OCI-LY7 (cell line): ENCODE measurements at places on chromosomes 13 and 19. TPM values are rescaled to one million over a fixed set of nuclear protein-coding genes. Genes with fewer than 3 reads are reported as not detected.

DNA sequence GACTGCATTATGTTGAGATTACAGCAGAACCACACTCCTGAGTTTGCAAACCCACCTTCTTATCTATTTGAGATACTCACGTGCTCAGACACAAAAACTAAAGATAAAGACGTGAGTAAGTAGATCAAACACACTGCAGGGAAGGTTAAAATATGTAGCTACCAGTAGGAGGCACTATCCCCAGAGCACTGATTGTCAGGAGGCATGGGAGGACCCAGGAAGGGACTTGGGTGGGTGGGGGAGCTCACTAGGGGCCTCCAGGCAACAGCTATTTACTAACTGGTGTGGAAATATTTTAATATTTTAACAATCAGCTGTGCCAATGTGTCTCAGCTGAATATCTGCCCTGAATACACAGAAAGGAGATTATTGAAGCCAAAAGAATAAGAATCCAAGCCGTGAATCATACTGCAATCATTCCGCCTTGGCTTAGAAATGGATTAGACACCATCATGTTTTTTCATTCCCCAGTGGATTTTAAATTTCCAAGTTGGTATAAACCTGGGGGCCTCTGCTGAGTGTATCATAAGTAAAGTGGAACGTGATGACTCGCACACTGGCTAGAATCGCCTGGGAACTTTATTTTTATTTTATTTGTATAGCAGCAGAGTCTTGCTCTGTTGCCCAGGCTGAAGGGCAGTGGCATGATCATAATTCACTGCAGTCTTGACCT lies 73.2 kb upstream of the CACNA1A start:
- no peak for DNase-seq

GRCh38 chr13:113862931-113863523 lies 849 bp downstream of the GAS6 start:
- no peak for DNase-seq

DNA sequence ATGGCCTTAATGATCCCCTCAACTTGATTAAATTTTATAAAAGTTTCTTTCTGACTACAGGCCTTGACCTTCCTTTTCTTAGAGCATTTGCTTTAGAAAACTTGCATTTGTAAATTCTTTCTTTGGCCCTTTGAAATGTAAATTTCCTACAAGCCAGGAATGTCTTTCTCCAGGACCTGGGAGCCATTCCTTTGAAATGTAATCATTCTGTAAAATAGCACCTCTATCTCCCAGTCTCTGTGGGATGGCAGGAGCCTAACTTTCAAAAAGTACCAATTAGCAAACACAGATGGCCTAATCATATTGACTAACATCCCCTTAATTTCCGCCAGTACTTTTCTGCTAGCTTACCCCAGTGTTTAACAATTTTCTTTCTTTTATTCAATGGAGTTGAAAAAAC lies 1394.2 kb upstream of the ATXN8OS start:
- no peak for DNase-seq

GRCh38 chr19:41905273-41906002 lies 22.5 kb downstream of the ARHGEF1 start:
- DNase-seq: no peak

DNA sequence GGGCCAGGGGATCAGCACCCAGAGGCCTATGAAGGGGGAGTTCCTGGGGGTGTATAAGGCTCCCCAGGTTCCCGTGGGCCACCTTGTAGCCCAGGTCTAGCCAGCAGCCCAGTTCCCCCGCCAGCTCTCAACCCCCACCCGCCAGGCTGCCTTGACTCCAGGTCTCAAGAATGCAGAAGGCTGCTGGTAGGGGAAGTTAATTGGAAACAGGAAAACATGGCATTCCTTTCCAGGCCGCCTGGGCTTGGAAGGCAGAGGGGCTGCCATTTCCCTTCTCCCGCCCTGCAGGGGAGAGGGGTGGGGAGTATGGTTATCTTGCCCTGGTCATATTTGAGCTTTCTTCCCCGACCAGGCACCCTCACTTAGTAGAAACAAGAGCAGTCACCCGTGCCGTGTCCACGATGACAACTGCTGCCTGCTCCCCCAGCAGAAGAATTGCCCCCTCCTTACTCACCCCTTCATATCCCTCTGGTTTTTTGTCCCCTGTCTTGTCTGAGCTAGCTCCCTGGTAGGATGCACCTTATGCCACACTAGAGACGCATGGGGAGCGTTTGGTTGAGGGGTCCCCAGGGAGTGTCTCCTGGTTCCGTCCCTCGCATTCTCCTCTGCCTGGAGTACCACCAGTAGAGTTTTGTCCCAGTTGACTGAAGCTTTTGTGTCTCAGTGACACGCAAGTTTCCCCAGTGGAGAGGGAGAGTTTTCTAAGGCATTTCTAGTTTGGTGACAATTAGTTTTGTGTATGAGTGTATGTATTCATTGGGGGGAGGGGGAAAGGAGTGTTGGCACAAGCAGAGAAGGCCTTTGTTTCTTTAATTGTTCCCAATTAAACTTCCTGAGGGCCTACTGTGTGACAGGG lies 4.5 kb downstream of the BICRA start:
- no peak for DNase-seq

Gene OR7C1
- total RNA-seq: not detected in 2 replicates

DNA sequence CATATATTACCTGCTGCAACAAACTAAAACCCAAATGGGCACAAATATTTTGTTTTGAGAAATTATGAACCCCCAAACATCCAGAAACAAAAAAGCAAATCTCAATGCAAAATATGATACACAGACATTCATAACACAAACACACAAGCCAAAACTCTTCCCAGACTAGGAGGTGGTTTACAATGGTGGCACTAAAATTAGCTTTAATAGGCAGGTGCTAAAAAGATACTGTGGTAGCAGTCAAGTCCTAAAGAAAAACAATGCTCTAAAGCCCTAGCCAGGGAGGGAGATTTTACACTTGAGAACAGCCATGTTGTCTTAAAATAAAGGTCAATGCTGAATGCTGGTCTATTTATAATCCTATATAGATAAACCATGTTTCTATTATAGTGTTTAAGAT lies 65.0 kb downstream of the DOCK9 start:
- no peak for DNase-seq

- peak; percentile 28 for DNase-seq
These were observed 59.9 kb downstream of the LIG4 start for GRCh38 chr13:108155185-108156106.

DNA sequence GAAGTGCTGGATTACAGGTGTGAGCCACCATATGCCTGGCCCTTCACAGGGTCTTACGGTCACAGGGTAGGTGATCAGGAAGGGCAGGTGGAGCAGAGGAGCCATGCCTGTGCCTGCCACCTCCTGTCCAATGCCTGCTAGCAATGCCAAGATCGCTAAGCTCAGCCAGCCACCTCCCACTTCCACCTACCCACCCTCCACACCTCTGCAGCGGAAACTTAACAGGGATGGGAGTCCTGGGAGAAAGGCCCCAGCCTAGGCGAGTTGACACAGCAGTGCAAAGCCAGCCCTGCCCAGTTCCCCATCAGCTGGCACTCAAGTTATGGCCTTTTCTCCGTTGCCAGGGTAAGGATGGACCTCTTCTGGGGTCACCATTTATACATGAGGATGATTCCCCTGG lies 15.9 kb upstream of the FCHO1 start:
- DNase-seq: no peak

DNA sequence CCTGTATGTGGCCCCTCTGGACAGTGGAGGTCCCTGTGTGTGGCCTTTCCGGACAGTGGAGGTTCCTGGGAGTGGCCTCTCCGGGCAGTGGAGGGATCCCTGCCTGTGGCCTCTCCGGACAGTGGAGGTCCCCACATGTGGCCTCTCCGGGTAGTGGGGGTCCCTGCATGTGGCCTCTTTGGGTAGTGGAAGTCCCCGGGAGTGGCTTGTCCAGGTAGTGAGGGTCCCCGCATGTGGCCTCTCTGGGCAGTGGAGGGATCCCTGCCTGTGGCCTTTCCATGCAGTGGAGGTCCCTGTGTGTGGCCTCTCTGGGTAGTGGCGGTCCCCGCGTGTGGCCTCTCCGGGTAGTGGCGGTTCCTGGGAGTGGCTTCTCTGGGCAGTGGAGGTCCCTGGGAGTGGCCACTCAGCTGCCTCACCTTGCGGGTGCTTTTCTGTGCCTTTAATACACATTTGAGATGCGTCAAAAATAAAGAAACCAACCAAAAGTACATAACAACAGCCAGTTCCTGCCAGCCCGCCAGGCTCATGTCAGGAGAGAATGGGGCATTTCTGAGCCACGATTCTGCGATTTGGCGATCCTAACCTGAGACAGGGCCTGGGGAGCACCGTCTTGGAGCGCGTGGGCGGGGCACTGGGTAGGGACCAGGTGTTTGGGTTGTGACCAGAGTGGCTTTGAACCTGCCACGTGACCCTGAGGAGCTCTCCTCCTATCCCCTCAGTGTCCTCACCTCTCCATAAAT lies 194.7 kb downstream of the ZNF536 start:
- DNase-seq: no peak

DNA sequence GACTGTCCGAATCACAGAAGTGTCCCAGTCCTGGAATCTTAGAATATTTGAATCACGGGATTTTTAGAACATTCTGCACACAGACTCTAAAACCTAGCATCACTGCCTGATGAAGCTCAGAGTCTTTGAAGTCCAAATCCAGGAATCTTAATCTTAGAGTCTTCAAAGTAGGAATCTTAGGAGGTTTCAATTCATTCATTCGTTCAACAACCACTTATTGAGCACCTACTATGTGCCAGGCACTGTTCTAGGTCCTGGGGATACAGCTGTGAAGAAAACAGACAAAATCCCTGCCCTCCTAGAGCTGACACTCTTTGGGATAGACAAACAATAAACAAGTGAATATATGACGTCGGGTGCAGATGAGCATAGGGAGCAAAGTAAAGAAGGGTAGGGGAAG lies 1.7 kb downstream of the RTN2 start:
- DNase-seq: no peak

DNA sequence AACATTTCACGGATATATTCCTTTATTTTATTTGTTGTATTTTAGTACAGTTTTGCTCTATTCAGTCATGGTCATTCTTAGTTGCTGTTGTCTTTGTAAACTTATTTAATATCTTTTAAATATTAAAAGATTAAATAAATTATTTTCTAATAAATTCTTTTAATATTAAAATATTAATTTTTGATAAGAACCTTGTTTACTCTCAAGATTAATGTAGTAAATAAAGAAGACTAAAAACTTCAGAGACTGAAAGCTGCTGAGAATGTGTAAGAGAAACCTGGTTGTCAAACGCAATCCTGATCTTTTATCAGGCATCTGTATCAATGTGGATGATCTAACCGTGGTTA lies 34.4 kb upstream of the SACS start:
- no peak for DNase-seq

GRCh38 chr13:77114271-77114670 lies 87.3 kb upstream of the FBXL3 start:
- no peak for DNase-seq

GRCh38 chr13:73870036-73870741 lies 264.0 kb downstream of the KLF12 start:
- DNase-seq: no peak

Gene SYCN
- total RNA-seq: not detected in 2 replicates
